ENCODE measurements at places on chromosomes 6 and 20.

DNA sequence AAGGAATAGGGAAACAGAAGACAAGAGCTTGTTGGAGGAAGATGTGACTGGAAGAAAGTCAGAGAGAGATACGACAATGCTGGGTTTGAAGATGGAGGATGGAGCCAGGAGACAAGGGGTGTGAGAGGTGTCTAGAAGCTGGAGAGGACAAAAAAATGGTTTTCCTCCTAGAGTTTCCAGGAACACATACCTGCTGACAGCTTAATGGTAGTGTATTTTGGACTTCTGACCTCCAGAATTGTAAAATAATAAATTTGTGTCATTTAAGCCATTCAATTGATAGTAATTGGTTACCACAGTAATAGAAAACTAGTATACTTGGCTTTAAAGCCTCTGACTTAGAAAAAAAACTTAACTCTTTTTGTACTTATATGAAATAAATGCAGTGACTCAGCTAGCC, 3.6 kb downstream of the AIG1 start:
- DNase-seq: no peak
- H3K27me3 ChIP-seq: no peaks in the 10 kb centered on the region
- H3K27ac ChIP-seq: no peak overlapping the region
- H3K4me3 ChIP-seq: no peak overlapping the region
- H3K4me1 ChIP-seq: peaks cover 14% of the 10 kb centered on the region

DNA sequence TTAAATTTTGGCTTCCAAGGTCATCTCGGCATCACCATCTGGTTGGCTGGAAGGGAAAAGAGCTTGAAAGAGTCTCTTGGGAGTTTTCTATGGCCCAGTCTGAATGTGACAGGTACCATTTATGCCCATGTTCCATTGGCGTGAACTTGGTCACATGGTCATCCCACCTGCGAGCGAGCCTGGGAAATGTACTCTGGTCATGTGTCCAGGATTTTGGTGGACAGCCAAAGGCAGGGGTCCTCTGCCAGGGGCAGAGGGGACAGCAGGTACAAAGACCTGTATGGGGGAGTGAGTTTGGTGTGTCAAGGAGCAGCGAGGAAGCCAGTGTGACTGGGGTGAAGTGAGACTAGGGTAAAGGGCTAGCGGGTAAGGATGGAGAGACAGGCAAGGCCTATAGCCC, 112.6 kb downstream of the CDC5L start:
- no peak overlapping the region for H3K27ac ChIP-seq
- DNase-seq: no peak
- peaks cover 3% of the 10 kb centered on the region for H3K27me3 ChIP-seq

- no peaks in the 10 kb centered on the region for H3K36me3 ChIP-seq
- no peak overlapping the region for H3K4me3 ChIP-seq
- peaks cover 24% of the 10 kb centered on the region for H3K4me1 ChIP-seq
These were observed 72.3 kb downstream of the MRPL14 start for GRCh38 chr6:44054721-44055559.

DNA sequence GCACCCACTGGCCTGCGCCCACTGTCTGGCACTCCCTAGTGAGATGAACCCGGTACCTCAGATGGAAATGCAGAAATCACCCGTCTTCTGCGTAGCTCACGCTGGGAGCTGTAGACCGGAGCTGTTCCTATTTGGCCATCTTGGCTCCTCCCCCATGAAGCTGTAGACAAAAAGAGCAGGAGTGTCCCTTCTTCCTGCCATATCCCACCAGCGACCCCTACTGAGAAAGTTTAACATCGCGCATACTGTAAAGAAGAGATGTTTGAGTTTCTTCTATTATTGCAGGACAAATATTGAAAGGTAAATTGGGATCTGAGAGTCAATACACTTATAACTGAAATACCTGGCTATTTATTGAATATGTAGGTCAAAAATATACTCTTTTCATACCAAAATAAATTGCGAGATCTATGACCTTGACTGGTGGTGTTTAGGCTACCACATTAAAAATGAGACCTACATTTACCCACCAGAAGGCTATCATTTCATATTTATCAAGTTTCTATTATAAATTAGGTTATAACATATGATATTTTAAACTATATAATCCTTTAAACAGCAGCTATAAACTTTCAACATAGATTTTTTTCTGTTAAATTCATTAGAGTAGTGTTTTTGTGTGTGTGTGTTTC, 586.3 kb downstream of the HTR1B start:
- peak overlapping the region; percentile 52 for H3K4me3 ChIP-seq
- DNase-seq: no peak
- no peaks in the 10 kb centered on the region for H3K36me3 ChIP-seq
- no peak overlapping the region for H3K27ac ChIP-seq

GRCh38 chr6:138231381-138231886, 13.1 kb upstream of the PBOV1 start:
- H3K36me3 ChIP-seq: no peaks in the 10 kb centered on the region
- no peaks in the 10 kb centered on the region for H3K4me1 ChIP-seq
- no peak for DNase-seq

GRCh38 chr6:24352434-24352833, 5.4 kb downstream of the DCDC2 start:
- H3K4me1 ChIP-seq: no peaks in the 10 kb centered on the region
- no peaks in the 10 kb centered on the region for H3K36me3 ChIP-seq
- no peak overlapping the region for H3K27ac ChIP-seq
- DNase-seq: no peak
- H3K27me3 ChIP-seq: peaks cover 48% of the 10 kb centered on the region
- no peak overlapping the region for H3K4me3 ChIP-seq

Data from activated T-helper 2 cell treated with anti-CD3 and anti-CD28 coated beads, Interferon-gamma antibody, Interleukin-2, Interleukin-4, amounts not matched to agents 10 μg/mL and 5 μg/mL and 100 μg/mL, durations not matched to agents 14 hours and 24 hours and 36 hours (primary cell).